ENCODE measurements at places on chromosomes 3 and 15. TPM values are rescaled to one million over a fixed set of nuclear protein-coding genes. Genes with fewer than 3 reads are reported as not detected.

- no peak for DNase-seq
These were observed 117.0 kb downstream of the SATB1 start for GRCh38 chr3:18308096-18308650.

DNA sequence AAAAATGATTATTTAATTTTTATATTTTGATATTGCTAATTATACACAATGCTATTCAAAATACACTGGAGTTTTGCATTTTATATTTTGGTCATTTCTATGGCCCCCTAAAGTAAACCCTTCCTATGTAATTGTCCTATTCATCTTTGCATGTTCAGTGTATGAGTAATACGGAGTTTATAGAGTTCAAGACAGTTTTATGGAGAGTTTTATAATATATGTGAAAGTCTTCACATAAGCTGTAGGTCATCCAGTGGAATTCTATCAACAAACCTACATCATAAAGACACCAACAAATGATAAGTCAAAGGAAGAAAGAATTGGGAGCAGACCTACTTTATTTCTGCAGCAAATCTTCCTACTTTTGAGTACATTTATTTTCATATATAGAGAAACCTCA is 1200.4 kb upstream of the EPHA6 start:
- DNase-seq = no peak

- no peak for DNase-seq
These were observed 49.6 kb upstream of the SLC12A8 start for GRCh38 chr3:125262161-125262560.

- DNase-seq = no peak
These were observed 1.8 kb downstream of the CLASP2 start for GRCh38 chr3:33716227-33716626.

GRCh38 chr15:48634893-48635292 is 10.6 kb downstream of the FBN1 start:
- no peak for DNase-seq

- no peak for DNase-seq
These were observed 422.6 kb downstream of the ROBO1 start for GRCh38 chr3:79344876-79345871.

MORC1 gene
- not detected for total RNA-seq

RPL29 gene
- 1,467 TPM for total RNA-seq
